ENCODE measurements at places on chromosomes 11 and 22. TPM values are rescaled to one million over a fixed set of nuclear protein-coding genes. Genes with fewer than 3 reads are reported as not detected.

Gene RAB36
- total RNA-seq = 3.7 TPM

Gene SLCO2B1
- 0.30 TPM for total RNA-seq

Gene NNMT
- total RNA-seq = 919 TPM

Gene PCSK7
- 70.0 TPM for total RNA-seq

Gene PAK1
- 18.4 TPM for total RNA-seq

Gene OR4D5
- not detected for total RNA-seq

Gene BTBD10
- 97.7 TPM for total RNA-seq

Gene YPEL4
- total RNA-seq = 0.89 TPM

Gene EMID1
- not detected for total RNA-seq

Gene GLB1L3
- total RNA-seq = not detected

Gene CEND1
- total RNA-seq = 0.89 TPM

Gene TPBGL
- total RNA-seq = 0.05 TPM

Measured in smooth muscle cell of the umbilical artery (primary cell).